ENCODE measurements at places on chromosomes 11 and 22. TPM values are rescaled to one million over a fixed set of nuclear protein-coding genes. Genes with fewer than 3 reads are reported as not detected.

CYP2D6 gene
- total RNA-seq, result not detected

CARD10 gene
- 5.4 TPM for total RNA-seq

CNTF gene
- total RNA-seq, result 1.3 TPM

SCGB1A1 gene
- total RNA-seq, result not detected

JHY gene
- 6.1 TPM for total RNA-seq

SLC7A4 gene
- not detected for total RNA-seq

DNA sequence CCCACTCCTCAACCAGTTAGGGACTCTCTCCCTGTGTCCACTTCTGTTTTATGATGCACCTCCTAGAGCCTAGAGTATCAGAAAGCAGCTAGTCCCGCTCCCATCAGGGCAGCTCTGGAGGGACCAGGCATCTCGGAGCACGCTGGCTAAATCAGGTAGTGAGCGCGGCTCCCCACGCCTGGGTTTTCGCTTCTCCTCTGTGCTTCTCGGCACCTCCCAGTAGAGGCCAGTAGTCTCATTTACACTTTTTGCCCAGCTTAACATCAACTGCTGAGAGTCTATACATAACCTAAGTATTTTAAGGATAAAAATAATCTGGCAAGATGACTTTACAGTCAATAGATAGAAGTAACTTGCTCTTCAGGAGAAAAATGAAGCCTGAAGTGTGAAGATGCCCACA is 473.8 kb downstream of the OPCML start:
- no peak for DNase-seq
- no peaks in the 10 kb centered on the region for H3K4me1 ChIP-seq
- H3K27ac ChIP-seq, result no peak overlapping the region
- no peak overlapping the region for H3K4me3 ChIP-seq

DNA sequence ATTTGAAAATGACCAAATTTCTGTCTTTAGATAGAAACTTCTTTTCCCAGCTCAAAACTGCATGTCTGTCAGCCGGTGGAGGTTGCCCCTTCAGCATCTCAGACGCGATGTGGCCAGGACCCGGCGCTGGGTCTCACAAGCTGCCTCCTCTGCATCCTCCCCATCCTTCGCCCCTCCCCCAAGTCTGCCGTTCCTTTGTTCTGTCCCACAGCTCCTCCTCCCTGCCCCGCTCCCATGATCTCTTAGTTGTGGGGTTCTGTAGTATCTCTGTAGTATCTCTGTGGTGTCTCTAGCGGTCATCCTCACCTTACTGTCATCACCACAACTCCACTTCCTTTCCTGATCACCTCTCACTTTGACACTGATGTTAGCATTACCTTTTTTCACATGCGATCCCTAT is 49.9 kb downstream of the TRAF6 start:
- no peak for DNase-seq
- peaks cover 1% of the 10 kb centered on the region for H3K27me3 ChIP-seq
- peaks cover 47% of the 10 kb centered on the region for H3K4me1 ChIP-seq
- H3K27ac ChIP-seq, result no peak overlapping the region

DNA sequence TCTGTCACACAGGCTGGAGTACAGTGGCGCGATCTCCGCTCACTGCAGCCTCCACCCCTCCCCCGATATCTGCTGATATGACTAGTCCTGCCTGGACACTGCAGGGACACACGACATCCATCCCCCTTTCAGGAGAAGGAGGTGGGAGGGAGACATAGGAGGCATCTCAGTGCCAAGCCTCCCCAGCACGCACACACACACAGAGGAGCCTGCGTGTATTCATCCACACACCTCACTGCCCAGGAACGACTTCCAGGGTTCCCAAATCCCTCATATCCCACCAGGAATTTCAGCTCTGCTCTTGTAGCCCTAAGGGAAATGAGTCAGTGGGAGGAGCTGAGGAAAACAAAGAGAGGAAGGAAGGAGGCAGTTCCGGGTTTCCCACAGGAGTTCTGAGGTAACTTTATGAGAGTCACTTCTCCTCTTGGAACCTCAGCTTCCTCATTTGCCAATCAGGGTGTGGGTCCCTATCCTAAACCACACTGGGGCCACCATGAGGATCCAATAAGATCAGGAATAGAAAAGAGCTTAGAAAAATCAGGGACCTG is 37.2 kb upstream of the ACER3 start:
- H3K27me3 ChIP-seq, result no peaks in the 10 kb centered on the region
- H3K4me1 ChIP-seq, result peaks cover 42% of the 10 kb centered on the region
- peak overlapping the region; percentile 86 for H3K27ac ChIP-seq
- DNase-seq, result peak; percentile 72
- peak overlapping the region; percentile 79 for H3K4me3 ChIP-seq

DNA sequence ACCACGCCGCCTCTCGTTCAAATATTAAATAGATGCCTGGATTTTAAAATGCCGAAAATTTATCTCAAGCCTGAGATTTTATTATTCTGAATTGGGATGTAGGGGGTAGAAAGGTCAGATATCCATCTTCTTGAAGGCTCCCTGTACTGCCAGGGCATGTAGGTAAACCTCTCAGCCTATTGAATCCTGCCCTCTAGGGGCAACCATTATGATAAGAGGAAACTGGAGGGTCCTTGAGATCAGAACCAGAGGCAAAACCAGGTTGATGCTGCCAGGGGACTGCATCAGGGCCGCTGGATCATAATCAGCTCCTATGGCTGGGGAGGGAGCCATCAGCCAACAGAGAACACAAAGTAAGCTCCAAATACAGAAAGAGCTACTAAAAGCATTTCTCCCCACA is 92.4 kb downstream of the KCNC1 start:
- H3K27ac ChIP-seq, result no peak overlapping the region
- H3K27me3 ChIP-seq, result no peaks in the 10 kb centered on the region
- H3K36me3 ChIP-seq, result no peaks in the 10 kb centered on the region
- peaks cover 11% of the 10 kb centered on the region for H3K4me1 ChIP-seq
- DNase-seq, result no peak

GRCh38 chr11:21949763-21950413 is 243.0 kb upstream of the ANO5 start:
- H3K4me1 ChIP-seq, result no peaks in the 10 kb centered on the region
- no peaks in the 10 kb centered on the region for H3K27me3 ChIP-seq
- H3K4me3 ChIP-seq, result no peak overlapping the region
- no peaks in the 10 kb centered on the region for H3K36me3 ChIP-seq
- no peak for DNase-seq

All from HFFc6 (cell line).